ENCODE measurements at places on chromosomes 2 and 18.

- DNase-seq, result no peak
- H3K36me3 ChIP-seq, result no peaks in the 10 kb centered on the region
- no peak overlapping the region for H3K27ac ChIP-seq
- no peaks in the 10 kb centered on the region for H3K4me1 ChIP-seq
- H3K27me3 ChIP-seq, result no peaks in the 10 kb centered on the region
These were observed 85.4 kb downstream of the MBD5 start for GRCh38 chr2:148106331-148106730.

GRCh38 chr18:11953113-11953512 is 28.2 kb upstream of the IMPA2 start:
- H3K4me1 ChIP-seq, result peaks cover 60% of the 10 kb centered on the region
- H3K27me3 ChIP-seq, result no peaks in the 10 kb centered on the region
- H3K36me3 ChIP-seq, result no peaks in the 10 kb centered on the region
- H3K27ac ChIP-seq, result peak overlapping the region; percentile 71
- H3K4me3 ChIP-seq, result no peak overlapping the region
- no peak for DNase-seq

DNA sequence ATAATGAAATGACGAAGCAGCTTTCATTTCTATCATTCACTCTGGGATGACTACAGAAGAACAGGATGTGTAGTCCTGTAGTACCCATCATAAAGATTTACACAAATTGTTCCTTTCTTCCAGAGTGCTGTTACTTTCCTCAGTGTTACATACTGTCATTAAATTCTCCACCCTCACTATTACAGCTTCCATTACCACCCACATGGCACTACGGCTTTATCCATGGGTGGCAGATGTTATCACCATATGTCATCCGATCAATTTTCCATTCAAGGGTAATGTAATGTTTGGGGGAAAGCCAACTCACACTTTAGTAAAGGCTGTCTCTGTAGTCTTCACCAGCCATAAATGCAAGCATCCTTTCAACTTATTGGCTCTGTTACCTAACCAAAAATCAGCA is 7.1 kb upstream of the CSRNP3 start:
- H3K4me3 ChIP-seq, result no peak overlapping the region
- no peak for DNase-seq
- H3K36me3 ChIP-seq, result no peaks in the 10 kb centered on the region
- H3K27me3 ChIP-seq, result no peaks in the 10 kb centered on the region
- H3K27ac ChIP-seq, result no peak overlapping the region
- H3K4me1 ChIP-seq, result no peaks in the 10 kb centered on the region

DNA sequence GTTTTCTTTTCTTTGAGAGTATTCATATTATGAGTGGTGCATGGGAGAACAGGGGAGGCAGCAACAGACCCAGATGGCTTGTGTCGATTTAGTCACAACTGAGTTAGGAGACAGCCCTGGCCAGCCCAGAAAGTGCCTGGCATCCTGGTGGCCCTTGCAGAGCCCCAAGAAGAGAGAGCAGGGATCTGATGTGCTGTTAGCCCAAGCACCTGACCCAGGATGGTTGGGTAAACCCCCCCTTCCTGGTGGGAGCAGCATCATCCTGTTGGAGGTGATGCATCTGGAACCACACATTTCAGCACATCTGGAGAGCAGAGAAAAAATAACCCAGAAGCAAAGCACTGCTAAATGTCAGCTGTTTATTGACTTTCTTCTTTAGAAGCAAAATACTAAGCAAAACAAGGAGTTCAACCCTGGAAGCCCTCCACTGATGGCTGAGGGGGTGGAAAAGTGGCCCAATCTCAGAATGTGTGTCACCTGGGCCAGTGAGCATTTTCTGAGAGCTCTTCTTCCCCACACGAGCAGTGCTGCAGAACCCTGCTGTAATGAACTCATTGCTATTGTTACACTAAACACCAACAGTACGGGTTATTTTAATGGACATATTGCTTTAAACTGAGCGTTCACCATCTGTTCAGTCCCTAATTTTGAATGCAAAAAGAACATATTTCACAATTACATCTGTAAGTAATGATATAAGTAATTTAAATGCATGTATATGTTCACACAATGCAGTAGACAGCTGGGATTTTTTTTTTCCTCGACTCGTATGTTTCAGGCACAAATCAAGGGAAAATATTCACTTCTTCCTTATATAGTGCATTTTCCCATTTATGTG is 100.6 kb upstream of the SMIM21 start:
- no peaks in the 10 kb centered on the region for H3K36me3 ChIP-seq
- H3K4me3 ChIP-seq, result no peak overlapping the region
- no peaks in the 10 kb centered on the region for H3K27me3 ChIP-seq
- no peak for DNase-seq

DNA sequence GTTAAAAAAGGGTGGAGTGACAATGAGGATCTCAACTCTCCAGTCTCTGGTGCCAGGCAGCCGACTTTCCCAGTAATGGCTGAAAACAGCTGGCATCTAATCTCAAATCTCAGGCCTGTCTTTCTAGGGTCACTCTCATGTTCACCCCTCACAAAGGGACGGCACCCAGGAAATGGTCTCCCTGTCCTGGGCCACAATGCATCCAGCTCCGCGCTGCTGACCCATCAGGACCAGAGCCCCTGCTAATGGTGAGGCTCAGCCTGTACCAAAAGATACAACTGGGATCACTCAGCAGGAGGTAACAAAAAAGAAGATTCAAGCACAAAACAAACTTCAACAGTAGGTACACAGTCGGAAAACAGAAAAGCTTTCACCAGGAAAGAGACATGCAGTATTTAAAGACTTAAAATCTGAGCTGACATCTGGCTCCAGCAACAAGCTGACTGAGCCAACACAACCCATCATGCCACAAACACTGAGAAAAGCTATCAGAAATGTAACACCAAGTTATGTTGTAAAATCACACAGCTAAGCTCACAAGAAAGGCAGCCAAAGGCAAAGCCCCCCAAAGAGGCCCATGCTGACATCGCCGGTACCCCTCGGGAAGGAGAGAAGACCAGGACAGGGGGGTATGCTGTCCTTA is 13.6 kb upstream of the KIDINS220 start:
- no peak overlapping the region for H3K4me3 ChIP-seq
- no peak for DNase-seq
- no peak overlapping the region for H3K27ac ChIP-seq
- H3K4me1 ChIP-seq, result no peaks in the 10 kb centered on the region
- H3K36me3 ChIP-seq, result no peaks in the 10 kb centered on the region

GRCh38 chr2:136246086-136246669 is 128.2 kb upstream of the CXCR4 start:
- H3K27ac ChIP-seq, result no peak overlapping the region
- no peak overlapping the region for H3K4me3 ChIP-seq
- H3K36me3 ChIP-seq, result no peaks in the 10 kb centered on the region
- H3K4me1 ChIP-seq, result no peaks in the 10 kb centered on the region
- H3K27me3 ChIP-seq, result no peaks in the 10 kb centered on the region
- no peak for DNase-seq

DNA sequence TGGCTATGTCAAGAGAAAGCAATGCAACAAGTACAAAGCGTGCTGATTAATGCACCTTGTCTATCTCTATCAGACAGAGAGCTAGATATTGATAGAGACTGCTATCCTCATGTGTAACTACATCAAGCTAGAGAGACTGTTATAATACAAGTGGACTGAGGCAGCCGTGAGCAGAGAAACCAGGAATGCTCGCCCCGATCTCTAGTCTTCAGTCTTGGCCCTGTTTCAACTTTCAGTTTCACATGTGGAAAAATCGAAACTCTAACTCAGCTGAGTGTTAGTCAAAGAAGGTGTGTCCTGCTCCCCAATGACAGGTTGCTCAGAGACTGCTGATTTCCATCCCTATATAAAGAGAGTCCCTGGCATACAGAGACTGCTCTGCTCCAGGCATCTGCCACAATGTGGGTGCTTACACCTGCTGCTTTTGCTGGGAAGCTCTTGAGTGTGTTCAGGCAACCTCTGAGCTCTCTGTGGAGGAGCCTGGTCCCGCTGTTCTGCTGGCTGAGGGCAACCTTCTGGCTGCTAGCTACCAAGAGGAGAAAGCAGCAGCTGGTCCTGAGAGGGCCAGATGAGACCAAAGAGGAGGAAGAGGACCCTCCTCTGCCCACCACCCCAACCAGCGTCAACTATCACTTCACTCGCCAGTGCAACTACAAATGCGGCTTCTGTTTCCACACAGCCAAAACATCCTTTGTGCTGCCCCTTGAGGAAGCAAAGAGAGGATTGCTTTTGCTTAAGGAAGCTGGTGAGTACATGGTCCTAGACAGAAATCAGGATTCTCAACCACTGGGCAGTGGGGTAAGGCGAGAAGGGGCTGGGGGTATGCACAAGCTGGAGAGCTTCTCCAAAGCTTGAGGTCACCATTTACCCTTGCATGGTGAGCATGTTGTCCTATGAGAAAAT is at the start of gene RSAD2:
RSAD2 (plus strand) TSS at position 376 of the 903 bp plus-strand sequence; CDS start at position 400, 24 bp downstream.
- H3K4me1 ChIP-seq, result peaks cover 8% of the 10 kb centered on the region
- H3K4me3 ChIP-seq, result peak within 1 kb of the TSS; percentile 39
- peak within 1 kb of the TSS; percentile 61 for H3K27ac ChIP-seq
- no peaks in the 10 kb centered on the region for H3K36me3 ChIP-seq
- DNase-seq, result no peak

- no peaks in the 10 kb centered on the region for H3K36me3 ChIP-seq
- H3K4me1 ChIP-seq, result peaks cover 79% of the 10 kb centered on the region
- no peak overlapping the region for H3K4me3 ChIP-seq
- DNase-seq, result no peak
These were observed 86.2 kb upstream of the HAAO start for GRCh38 chr2:42878581-42878980.

DNA sequence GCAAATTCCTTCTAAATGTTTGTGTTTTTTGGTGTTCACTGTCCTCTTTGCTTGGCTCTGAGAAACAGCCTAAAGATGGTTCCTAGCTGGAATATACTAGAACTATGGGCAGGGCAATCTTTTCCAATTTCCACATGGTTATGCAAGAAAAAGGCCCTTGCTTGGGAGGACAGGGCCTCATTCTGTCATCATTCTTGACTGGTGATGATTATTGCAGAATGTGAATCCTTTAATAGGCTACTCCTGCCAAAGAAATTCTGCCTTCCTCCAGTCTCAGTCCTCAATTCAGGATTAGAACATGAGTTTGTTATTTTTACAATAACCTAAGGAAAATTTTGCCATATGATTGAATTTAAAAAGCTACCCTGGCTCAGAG is 218.7 kb downstream of the HNMT start:
- H3K36me3 ChIP-seq, result no peaks in the 10 kb centered on the region
- peaks cover 6% of the 10 kb centered on the region for H3K4me1 ChIP-seq
- DNase-seq, result no peak
- H3K4me3 ChIP-seq, result no peak overlapping the region

GRCh38 chr2:23595601-23596251 is 210.7 kb downstream of the KLHL29 start:
- H3K4me3 ChIP-seq, result no peak overlapping the region
- peaks cover 17% of the 10 kb centered on the region for H3K4me1 ChIP-seq
- no peaks in the 10 kb centered on the region for H3K36me3 ChIP-seq
- H3K27ac ChIP-seq, result peak overlapping the region; percentile 42
- H3K27me3 ChIP-seq, result no peaks in the 10 kb centered on the region

DNA sequence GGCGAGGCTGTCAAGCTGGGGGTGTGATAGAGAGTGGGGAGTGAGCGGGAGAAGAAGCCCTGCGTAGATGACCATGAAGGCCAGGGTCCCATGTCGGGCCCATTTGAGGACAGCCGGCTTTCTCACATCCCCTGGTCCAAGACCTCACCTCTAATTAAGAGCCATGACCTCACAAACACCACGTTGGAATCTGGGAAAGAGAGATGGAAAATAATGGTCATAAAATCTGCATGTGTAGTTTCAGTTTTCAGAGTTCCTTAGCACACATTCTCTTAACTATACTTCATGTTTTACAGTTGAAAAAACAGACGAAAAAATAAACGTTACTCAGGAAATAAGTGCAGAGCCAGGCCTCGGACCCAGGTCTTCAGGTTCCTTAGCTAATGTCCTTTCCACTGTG is 244.8 kb upstream of the SIX2 start:
- no peaks in the 10 kb centered on the region for H3K27me3 ChIP-seq
- H3K4me3 ChIP-seq, result no peak overlapping the region
- DNase-seq, result peak; percentile 49

DNA sequence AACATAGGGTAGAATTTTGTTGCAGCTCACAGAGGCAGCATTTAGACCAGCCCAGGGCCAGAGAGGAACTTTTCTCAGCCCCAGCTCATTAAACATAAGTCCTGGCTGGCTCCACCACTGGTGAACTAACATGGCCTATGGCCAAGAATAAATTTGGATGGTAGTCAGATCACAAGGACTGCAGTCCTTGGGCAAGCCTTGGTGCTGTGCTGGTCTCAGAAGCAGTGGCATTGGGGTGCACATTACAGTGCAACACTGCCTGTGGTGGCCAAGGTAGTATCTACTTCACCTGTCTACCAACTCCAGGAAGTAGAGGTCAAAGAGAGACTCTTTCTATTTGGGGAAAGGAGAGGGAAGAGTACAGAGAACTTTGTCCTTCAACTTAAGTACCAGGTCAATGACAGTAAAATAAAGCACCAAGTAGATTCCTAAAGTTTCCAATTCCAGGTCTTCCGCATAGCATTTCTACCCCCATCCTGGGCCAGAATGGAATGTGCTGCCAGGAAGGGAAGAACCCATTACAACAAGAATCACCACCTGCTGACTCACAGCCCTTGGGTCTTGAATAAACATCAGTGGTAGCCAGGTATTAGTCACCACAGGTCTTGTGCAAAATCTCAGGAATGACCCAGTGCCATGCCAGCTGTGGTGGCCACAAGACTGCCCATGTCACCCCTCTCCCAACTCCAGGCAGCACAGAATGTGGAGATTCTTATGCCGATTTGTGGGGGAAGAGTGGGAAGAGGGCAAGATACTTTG is 155.4 kb upstream of the FSIP2 start:
- H3K27me3 ChIP-seq, result no peaks in the 10 kb centered on the region
- no peak overlapping the region for H3K27ac ChIP-seq

GRCh38 chr2:121303531-121304263 is 18.7 kb upstream of the TFCP2L1 start:
- no peaks in the 10 kb centered on the region for H3K27me3 ChIP-seq
- H3K4me1 ChIP-seq, result no peaks in the 10 kb centered on the region
- no peaks in the 10 kb centered on the region for H3K36me3 ChIP-seq
- peak; percentile 69 for DNase-seq
